ENCODE measurements at places on chromosomes 3 and 15.
A peak's percentile ranks its signal among the peaks of the same experiment; 100 is the strongest.

DNA sequence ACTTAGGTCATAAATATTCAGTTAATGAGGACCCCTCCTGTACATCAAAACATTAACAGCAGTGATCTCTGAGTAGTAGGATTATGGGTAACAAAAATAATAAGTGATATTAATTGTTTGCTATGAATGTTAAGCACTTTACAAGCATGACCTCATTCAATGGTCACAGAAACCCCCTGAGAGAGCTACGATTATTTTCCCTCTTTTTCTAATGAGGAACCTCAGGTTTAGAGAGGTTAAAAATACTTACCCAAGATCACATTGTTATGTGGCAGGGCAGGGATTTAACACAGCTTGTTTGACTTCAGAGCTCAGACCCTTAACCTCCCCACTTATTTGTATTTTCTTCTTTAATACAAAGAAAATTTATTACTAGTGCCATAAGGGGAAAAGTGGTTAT lies 228.2 kb downstream of the TBL1XR1 start:
- no peak for DNase-seq

DNA sequence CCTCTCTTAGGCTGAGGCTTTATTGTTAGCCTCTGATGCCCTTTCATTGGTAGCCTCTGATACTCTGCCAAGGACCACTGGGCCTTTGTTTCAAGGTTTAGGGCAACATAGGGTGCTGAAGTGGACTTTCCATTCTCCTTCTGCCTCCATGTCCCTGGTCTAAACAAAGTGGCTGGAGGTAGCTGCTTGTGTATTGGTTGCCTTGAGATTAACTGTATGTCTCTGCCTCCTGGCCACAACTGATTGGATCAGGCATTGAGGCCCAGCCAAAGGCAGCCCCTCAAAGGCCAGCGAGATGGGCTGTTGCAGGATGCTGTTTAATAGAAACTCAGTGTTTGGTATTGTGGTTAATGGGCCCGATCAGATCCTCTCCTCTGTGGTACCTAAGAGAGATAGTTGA lies 77.9 kb upstream of the PRR23C start:
- no peak for DNase-seq

GRCh38 chr3:11523572-11524101 lies 120.1 kb downstream of the VGLL4 start:
- DNase-seq: no peak

- no peak for DNase-seq
Observed at GRCh38 chr3:21703291-21703690, 47.7 kb downstream of the ZNF385D start.

DNA sequence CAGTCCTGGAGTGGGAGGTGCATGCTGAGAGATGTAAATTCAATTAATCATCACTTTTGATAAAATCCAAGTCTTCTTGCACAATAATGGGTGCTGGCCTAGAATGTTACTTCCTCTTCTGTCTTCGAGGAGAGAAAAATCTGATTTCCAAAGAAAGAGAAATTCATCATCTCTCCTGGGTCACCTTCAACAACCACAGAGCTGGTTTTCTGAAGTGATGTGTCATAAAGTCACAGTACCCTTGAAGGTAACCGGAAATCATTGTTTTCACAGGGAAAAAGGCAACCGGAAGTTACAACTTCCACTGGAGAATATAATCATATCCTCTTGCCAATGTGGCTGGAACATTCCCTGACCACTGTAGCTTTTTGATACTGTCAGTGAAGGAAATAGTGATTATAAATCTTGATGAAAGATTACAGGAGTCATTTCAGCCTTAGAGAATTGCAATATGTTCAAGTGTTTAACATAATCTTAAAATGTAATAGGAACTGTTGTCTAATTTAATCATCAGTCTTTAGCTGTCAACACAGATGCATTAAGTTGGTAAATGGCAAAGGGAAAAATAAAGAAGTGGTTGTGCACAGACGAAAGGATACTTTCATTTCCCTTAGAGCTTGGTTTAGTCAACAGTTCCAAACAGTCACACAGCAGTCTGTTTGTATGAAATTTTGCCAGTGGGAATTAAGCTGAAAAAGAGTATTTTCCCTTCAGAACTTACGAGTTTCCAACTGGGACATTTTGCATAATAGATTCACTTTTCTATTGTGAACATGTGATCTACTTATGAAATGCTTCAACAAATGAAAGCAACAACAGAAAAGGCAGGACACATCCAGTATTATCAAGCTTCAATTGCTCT lies 106.5 kb upstream of the SLC4A7 start:
- peak; percentile 69 for DNase-seq

DNA sequence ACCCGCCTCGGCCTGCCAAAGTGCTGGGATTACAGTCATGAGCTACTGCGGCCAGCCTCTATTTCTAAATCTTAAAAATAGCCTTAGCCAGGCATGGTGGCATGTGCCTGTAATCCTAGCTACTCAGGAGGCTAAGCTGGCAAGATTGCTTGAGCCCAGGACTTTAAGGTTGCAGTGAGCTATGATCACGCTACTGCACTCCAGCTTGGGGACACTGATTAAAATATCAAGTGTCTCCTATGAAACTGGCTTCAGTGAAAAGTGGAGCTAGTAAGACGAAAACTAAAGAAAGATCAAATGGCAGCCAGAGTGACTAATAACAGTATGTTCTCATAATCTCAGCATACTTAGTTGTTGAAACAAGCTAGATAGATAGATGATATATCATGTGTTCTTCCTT lies 112.5 kb downstream of the STT3B start:
- DNase-seq: no peak

DNA sequence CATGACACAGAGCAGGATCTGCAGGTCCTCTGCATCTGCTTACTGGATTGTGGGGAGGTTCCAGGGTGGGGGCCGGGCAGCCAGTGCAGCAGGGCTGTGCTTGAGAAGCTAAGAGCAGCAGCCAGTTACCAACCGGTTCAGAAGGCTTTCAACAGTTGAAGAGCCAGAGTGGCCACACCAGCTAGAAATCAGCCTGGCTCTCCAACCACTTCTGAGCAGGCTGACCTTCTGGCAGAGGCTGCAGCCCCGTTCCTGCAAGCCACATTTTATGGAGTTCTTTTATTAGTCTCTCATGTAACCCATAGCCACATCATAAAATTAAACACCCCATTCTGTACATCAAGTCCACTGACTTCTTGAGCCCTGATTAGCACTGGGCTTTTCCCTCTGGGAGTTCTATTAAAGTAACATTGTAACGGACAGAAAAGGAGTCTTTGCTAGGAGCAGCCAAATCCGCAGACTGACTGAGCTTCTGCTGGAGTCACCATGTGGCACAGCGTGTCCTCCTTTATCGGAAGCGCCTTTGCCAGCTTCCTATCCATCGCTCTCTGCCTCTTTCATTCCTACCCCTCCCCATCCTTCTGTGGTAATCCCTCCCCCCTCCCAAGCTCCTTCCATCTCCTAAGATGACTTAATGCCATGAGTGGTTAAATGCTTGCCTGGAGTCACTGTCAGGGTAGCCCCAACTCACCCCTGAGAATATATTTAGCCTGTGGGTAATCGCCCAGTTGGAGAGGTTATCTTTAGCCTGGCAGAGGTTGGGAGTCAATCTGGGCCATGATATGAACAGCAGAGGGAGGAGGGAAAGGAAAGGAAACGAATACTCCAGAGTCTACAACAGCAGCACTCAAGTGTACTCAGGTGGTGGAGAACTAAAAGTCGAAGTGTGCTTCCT lies 138.5 kb upstream of the HES1 start:
- DNase-seq: no peak

GRCh38 chr3:157274644-157275137 lies 114.7 kb upstream of the CCNL1 start:
- peak; percentile 82 for DNase-seq

- DNase-seq: no peak
Observed at GRCh38 chr3:155285936-155286335, 7.5 kb downstream of the STRIT1 start.

DNA sequence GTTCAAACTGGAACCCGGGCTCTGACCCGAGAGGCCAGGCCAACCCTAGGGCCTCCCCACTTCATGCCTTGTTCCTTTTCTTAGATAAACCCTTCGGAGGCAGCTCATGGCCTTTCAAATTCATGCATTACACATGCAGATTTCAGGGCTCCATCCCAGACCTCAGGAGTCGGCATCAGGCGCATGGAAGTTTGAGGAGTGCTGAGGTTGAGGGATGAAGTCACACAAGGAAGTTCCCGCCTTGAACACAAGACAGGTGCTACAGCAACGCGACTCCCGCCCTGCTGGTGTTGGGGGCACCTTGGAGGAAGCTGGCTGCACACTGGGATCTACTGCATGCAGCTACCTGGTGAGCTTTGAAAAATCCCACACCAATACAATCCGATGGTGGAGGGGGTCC lies 245.2 kb upstream of the LYSMD4 start:
- DNase-seq: no peak

All from COLO829 (cell line).